ENCODE measurements at places on chromosomes 1 and 21.

GRCh38 chr1:115090540-115090939 is 1.2 kb upstream of the TSPAN2 start:
- no peak for DNase-seq

DNA sequence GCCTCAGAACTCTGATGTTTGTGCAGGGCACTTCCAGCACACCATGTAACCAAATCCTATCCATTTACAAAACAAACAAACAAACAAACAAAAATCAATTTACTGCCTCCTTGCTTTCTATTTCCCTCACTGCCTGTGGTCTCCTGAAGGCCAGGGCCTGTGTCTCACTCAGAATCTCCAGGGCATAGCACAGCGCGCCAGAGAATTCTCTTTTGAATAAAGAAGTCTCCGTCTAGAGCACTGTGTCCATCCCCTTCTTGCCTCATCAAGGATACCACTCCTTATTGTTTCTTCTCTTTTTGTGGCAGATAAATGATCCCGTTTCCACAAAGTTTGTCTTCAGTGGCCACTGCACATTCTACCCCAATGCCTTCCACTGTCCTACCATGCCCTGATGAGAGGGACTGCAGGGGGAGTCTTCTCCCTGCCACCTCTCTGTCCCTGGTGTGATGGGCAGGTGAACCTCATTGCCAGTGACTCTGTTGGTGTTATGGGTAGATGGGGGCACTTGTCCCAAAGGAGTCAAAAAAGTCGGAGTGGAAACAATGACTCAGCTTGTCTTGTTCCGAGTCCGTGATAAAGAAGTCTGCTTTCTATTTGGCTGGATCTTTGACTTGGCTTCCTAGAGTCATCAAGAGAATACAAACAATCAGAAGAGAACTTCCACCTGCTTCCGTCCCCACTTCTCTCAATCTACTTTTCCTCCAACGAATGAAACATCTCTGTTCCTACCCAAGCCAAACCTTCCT is 30.0 kb downstream of the XCL2 start:
- DNase-seq: no peak

- no peak for DNase-seq
Measured at GRCh38 chr1:119368554-119368953, at the start of gene HAO2. Gene HAO2 (plus strand): TSS chr1:119368785. CDS start chr1:119381086, 12,301 bp downstream.

DNA sequence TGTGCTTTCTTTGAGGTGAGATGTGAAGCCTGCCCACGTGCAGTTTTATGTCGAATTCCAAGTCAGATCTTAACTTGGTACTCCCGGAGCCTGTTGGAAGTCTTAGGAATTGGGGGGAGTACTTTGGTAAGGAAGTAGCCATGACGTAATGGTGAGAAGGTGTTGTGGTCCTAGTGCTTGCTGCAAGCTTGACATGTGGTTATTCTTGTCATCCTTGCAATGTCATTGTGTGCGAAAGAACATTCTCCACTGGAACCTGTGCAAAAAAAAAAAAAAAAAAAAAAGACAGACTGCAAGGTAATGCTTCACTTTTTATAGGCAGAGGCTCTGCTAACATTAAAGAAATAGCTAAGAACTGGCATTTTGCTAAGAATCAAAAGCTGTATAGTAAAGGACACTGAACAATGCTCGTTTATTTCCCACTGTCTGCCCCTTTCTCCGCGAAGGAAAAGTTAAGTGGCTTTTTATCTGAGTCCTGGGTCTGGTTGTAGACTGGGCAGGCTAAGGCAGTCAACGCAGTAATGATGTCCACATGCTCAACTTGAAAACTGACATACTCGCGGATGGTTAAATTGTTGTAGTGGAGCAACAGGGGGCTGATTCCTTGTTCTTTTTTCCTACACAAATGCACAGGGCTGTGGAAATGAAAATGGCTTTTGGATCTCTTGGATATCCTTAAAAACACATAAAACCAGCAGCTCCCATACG is 2.1 kb downstream of the KAZN start:
- no peak for DNase-seq

- no peak for DNase-seq
Measured at GRCh38 chr1:219924342-219924741, 4.0 kb downstream of the SLC30A10 start.

DNA sequence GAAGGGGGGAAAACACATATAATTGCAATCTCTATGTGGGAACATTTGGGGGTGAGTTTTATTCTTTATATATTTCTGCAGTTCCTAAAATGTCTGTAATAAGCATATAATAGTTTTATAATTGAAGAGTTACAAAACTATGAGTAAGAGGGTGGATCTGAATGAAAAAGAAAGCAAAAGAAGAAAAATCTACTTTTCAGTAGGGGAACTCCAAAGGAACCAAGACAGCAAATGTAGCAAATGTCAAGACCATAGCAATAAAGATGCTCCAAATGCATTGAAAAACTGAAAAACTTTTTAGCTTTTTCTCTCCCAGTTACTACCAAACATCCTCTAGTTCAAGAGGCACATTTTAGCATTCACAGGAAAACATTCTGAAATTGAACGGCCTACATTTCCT is 434.8 kb downstream of the LMO4 start:
- DNase-seq: no peak

GRCh38 chr1:32042330-32042729 is 28.7 kb downstream of the KHDRBS1 start:
- DNase-seq: no peak
